Stimulated activated CD8-positive, alpha-beta memory T cell treated with anti-CD3 and anti-CD28 coated beads, Interleukin-15, amount 100 ng/mL, for 1 hour (primary cell): ENCODE measurements at places on chromosomes 7 and 10.

GRCh38 chr7:158782761-158783401, 46.4 kb downstream of the ESYT2 start:
- DNase-seq, result no peak

GRCh38 chr7:30726296-30727006, 25.5 kb upstream of the INMT start:
- no peak for DNase-seq

DNA sequence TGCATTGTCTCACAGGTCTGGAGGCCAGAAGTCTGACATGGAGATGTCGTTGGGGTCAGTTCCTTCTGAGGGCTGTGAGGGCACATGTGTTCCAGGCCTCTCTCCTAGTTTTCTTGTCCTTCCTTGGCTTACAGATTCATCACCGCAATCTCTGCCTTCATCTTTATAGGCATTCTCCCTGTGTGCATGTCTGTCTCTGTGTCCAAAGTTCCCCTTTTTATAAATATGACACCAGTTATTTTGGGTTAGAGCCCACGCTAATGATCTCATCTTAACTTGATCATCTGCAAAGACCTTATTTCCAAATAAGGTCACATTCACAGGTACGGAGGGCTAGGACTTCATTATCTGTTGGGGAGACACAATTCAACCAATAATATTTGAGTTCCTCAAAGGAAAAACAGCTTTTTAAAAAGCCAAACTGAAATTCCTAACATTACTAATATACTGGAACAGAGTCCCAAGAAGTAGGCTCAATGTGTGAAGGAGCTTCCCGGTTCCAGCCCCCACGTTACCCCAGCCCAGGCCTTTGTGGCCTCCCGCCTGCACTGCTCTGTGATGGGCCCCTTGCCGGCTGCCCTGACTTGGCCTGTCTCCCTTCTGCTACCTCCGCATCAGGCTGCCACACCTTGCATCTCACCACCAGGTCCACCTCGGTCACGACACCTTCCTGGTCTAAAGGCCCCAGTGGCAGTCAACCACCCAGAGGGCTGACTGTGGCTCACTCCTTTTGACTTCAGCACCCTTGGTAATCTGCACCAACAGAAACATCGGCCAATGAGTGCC, 142.7 kb downstream of the KCNMA1 start:
- DNase-seq, result no peak

DNA sequence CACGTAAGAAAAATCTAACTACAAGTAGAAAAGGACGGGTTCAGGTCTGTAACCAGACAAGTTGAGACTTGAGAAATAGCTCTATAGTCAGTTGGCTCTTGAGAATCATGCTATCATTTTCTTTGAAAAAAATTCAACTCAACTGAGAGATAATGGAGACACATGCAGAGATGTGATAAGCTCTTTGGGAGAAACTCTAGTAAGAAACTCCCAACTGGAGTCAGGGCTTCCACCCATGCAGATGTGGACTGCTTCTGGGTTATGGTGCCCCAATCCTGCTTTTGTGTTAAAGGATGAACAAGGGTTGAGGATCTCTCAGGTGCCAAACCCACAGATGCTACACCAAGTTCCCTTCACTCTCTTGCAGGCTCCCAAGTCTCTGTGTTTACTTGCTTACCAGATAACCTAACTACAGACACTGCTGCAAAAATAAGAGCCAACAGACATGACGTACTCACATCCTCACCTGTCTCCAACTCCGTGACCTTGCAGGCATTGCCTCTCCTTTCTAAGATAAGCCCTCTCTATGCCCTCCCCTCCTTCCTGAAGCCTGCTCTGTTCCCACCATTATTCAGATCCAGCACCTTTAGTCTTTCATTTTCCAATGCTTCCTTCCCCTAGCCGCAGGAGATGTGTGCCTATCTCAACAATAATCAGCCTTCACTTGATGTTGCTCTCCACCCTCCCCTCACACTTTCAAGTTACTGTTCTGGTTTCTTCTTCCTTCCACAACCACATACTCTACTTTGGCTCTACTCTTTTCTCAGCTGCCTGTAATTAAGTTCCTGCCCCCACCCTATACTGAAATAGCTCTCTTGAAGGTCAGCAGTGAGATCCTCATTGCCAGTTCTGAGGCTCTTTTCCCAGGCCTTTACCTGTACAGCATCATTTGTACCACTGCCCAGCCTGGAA, 130.0 kb downstream of the ICA1 start:
- no peak for DNase-seq

GRCh38 chr7:115004121-115004520, 82.2 kb downstream of the MDFIC start:
- no peak for DNase-seq

DNA sequence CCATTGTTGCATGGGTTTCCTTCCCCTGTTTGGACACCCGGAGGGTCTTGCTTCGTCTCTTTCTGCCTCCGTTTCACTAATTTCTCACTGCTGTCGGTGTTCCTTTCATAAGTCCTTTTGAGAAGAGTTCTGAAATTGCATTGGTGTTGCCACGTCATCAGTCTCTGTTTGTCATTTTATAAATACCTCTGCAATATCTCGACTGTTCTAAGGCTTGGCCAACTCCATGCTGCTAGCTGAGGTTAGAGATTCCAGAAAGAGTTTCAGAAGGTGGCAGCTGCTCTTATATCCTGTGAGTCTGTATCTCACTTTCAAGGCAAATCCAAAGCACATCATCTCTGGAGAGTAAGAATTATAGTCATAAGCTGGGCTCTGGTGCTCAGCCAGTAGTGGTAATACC, 148.0 kb upstream of the INSYN2A start:
- DNase-seq, result no peak

GRCh38 chr7:21542891-21543527, at the start of gene DNAH11:
Gene DNAH11, plus strand, starts transcription at chr7:21543039. Its CDS starts 207 bp downstream, at chr7:21543246.
- no peak for DNase-seq

GRCh38 chr7:372546-372931, 82.6 kb downstream of the FOXL3 start:
- no peak for DNase-seq

GRCh38 chr7:140059273-140060242, 3.2 kb downstream of the PARP12 start:
- no peak for DNase-seq

DNA sequence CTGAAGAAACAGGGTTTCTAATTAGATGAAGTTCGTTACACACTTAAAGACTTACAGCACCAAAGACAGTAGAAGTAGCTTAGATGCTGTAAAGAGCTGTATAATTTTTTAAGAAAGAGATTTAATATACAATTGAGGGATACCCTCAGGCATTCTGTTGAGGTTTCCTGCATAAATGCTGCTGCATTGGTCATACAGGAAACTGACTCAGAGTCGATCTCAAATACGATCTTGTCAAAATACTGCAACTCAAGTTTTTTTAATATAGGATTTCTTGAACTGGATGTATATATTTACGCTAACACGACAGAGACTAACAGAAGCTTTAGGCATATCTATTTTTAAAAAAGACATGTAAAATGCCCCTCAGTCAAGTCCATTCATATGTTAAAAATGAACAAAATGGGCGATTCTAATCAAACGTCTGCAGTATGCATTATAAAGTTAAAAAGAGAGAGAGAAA, 2.4 kb upstream of the ARID5B start:
- DNase-seq, result no peak

DNA sequence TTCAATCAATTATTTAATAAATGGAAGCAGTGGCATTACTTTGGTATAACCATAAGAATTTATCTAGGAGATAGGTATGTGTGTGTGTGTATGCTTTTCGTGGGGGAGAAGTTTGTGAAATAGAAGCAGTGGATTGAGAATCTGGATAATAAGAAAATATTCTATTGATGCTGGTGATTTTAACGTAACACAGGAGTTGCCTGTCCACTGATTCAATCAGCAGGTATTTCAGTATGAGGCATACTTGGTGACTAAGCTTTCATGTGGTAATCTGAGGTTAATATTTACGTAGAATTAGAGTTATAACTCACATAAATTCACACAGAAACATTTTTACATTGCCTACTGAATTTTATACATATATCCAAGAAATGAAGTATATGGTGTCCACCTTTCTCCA, 568.0 kb downstream of the ZWINT start:
- no peak for DNase-seq

- no peak for DNase-seq
Measured at GRCh38 chr10:131925011-131925649, 24.3 kb downstream of the PPP2R2D start.

- no peak for DNase-seq
Measured at GRCh38 chr7:51027935-51028830, 245.5 kb upstream of the GRB10 start.

GRCh38 chr10:30056281-30056680, 3.1 kb downstream of the JCAD start:
- no peak for DNase-seq

- DNase-seq, result no peak
Measured at GRCh38 chr10:108362296-108362695, 1197.8 kb upstream of the SORCS1 start.

DNA sequence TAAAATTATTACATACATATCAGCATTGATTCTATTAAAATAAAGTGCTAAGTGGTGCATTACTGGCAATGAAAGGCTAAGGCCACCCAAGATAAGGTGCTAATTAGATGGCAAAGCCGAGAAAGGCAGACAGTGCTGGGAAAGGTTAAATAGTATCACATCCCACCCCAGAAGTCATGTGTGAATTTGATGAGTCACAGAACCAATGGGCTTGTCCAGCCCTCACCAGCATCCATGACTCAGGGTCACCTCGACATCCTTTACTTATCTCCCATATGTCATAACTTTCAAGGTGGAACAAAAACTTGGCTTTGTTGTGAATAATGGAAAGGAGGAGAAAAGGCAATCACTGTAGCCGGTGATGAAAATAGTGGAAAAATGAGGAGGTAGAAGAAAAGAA, 459.1 kb downstream of the PLXNA4 start:
- DNase-seq, result no peak

DNA sequence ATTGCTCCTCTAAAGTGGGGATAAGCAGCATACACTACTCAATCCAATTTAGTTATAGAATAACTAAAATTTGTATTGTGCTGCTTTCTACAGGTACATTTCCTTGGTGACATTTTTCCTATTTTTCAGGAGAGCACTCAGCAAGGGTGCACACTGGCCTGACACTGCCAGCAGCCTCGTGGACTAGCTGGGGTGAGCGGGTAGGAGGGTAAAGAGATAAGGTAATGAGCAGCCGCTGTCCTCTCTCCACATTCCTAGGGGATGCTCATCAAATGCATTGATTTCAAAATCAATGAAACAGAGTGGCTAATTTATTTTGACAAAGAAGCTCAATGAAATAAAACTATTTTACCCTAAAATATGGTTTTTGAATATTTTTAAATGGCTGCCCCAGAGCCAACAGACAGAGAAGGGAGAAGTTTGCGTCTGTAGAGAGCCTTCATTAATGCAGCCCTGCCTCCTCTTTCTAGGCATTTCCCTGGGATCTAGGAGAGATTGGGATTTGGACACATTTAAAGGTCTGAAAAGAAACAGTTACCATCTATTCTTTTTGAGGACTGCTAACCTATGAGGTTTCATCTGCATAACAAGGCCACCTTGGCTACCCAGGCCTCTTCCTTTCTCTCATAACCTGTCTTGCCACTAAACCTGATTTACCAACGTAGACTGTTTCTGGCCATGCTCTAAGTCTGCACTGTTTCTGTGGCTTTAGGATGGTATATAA, 561.0 kb downstream of the IPMK start:
- no peak for DNase-seq
